ENCODE measurements at places on chromosomes 7 and 10.

GRCh38 chr7:100714725-100715124, 5.5 kb upstream of the EPO start:
- DNase-seq: no peak

GRCh38 chr7:139099172-139099947, 10.2 kb downstream of the ZC3HAV1 start:
- no peak for DNase-seq

GRCh38 chr7:44104860-44105771, 971 bp downstream of the AEBP1 start:
- DNase-seq: no peak

- no peak for DNase-seq
These were observed 17.5 kb downstream of the HGF start for GRCh38 chr7:81752318-81752714.

DNA sequence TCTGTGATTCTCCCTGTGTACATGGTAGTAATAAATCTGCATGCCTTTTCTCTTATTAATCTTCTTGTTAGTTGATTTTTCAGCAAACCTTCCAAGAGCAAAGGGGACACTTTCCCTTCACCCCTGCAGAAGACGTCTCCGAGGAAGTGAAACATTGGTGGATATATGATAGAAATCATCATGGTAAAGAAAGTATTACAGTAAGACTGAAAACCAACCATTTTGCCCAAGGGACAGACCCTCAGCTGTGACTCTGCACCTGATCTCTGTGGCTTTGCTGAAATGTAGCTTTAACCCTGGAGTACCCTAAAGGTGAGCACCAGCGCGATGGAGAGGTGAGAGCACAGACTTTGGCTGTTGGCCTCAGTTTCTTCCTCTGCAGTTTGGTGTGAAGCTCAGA, 32.8 kb upstream of the MYO3A start:
- no peak for DNase-seq

DNA sequence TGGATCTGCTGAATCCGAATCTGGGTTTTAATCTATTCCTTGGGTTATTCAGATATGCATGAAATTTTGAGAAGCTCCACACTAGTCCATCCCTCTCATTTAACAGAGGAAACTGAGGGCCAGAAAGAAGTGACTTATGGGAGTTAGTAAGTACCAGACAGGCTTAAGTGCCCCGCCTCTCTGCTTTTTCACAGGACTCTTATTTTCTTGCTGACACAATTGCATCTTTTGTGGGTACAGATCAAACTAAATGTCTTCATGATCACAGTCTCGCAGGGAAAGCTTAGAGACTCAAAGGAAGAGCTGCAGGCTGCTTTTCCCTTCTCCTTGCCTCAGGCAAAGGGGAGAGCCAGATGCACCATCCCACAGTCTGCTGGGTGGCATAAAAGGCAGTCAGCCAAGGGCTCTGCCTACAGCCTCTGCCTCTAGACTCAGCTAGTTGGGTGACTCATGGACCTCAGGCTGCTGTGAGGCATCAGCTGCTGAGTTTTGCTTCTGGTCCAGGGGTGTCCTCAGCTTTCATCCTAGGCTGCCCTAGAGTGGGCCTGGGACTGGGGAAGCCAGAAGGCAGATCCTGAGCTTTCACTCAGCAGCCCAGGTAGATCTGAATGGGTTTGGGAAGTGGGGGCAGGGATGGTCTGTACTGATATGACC, 11.6 kb downstream of the GOLGA7B start:
- DNase-seq: no peak

- DNase-seq: no peak
These were observed 49.7 kb upstream of the THSD7A start for GRCh38 chr7:11881680-11882079.

- no peak for DNase-seq
These were observed 83.2 kb downstream of the COBL start for GRCh38 chr7:51233374-51233773.

DNA sequence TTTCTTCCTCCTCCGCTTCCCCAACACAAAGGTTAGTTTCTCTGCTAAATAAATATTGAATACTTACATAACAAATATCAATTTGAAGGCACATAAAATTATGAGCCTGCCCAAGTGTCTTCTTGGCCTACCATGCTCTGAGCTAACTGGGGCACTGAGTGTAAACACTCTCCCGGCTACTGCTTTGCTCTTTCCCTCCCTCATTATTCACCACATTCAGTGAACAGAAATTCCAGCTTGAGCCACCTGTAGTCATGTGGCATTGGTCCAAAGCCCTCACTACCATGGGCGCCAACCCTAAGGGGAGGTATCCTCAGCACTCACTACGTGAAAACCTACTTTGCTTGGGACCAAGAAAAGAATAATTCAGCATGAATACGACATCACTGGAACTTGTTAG, 409.0 kb downstream of the KCNMA1 start:
- DNase-seq: no peak

GRCh38 chr7:132354527-132354926, 221.7 kb downstream of the PLXNA4 start:
- DNase-seq: no peak

- DNase-seq: no peak
These were observed 164.6 kb upstream of the PPP1R3A start for GRCh38 chr7:114083166-114084001.

Data from CD8-positive, alpha-beta T cell (primary cell).